ENCODE measurements at places on chromosomes 13 and 19.

DNA sequence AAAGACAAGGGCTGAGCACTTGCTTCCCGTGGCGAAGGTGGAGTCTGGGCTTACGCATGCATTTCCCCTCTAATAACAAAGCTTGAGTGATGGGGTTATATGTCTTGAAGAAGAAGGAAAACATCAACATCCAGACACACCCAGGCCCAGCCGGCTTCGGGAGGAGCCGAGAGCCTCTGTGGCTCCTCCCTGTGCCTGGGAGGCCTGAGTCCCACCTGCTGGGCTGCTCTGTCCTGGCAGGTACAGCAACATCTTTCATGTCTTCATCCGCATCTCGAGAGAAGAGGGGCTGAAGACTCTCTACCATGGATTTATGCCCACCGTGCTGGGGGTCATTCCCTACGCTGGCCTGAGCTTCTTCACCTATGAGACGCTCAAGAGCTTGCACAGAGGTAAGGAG lies 30.6 kb downstream of the TMEM161A start:
- no peak for DNase-seq

GRCh38 chr13:73521985-73522524 lies 463.2 kb downstream of the KLF5 start:
- DNase-seq = no peak

GRCh38 chr13:48411841-48412531 lies 927 bp downstream of the LPAR6 start:
- no peak for DNase-seq

- DNase-seq = no peak
Observed at GRCh38 chr19:10006335-10006708, 4.0 kb downstream of the COL5A3 start.

- no peak for DNase-seq
Observed at GRCh38 chr19:29119590-29119989, 93.4 kb downstream of the UQCRFS1 start.

GRCh38 chr19:38939957-38940356 lies 9.2 kb downstream of the MRPS12 start:
- DNase-seq = no peak

- no peak for DNase-seq
Observed at GRCh38 chr19:18153556-18154134, 682 bp downstream of the PIK3R2 start.

DNA sequence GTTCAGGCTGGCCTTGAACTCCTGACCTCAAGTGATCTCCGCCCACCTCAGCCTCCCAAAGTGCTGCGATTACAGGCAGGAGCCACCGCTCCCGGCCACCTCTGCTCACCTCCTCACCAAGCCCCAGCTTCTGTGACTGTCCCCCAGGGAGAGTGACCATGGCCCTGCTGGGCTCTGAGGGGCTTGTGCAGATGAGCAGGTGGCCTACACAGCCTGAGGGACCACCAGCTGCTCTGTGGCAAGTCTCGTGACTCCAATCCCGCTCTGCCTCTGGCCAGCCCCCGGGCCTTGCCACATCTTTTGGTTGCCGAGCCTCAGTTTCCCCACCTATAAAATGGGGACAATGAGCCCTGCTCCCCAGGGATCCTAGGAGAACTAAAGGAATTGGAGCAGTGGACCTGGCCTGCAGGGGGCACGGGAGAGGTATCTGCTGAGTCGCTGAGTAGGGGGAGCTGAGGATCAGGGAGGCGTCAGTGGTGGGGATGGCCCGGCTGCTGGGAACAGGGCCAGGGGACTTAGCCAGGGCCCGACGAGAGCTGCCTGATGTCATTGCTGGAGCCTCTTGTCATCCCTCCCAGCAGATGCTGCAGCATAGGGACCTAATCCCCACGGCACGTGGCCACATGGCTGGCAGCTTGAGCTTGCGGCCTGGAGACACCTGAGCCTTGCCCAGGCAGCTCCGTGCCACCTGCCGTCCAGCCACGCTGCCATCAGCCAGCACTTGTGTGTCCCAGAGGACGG lies 74.7 kb downstream of the GADD45B start:
- DNase-seq = no peak

GRCh38 chr13:70568571-70568970 lies 460.3 kb upstream of the KLHL1 start:
- peak; percentile 36 for DNase-seq

- peak; percentile 3 for DNase-seq
Observed at GRCh38 chr13:96428911-96429310, 339.0 kb downstream of the HS6ST3 start.

- DNase-seq = no peak
Observed at GRCh38 chr13:28161370-28161769, 23.0 kb downstream of the PAN3 start.

- DNase-seq = no peak
Observed at GRCh38 chr13:66378894-66379293, 851.2 kb downstream of the PCDH9 start.

DNA sequence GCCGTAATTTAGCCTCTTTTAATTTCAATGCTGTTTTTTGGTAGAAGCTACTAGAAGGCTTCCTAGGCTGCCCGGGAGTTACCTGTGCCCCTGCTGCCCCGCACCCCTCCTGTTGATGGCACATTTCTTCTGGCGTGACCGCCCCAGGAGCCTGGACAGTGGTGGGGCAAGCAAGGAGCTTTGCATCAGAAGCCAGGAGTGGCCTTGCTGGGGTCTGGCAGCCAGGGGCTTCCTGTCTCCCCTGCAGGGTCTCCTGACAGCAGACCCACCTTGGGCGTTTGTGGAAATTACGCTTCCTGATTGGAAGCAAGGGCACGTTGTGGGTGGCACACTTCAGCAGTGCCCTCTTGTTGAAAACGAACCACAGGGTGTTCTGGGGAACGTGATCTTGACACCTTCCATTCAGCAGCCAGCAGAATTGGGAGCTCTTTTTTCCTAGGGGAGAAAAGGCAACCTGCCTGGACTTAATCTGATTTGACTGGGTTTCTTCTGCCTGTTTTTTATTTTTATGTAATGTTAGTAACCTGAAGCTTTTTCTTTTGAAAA lies 90.0 kb upstream of the TEX29 start:
- DNase-seq = no peak

DNA sequence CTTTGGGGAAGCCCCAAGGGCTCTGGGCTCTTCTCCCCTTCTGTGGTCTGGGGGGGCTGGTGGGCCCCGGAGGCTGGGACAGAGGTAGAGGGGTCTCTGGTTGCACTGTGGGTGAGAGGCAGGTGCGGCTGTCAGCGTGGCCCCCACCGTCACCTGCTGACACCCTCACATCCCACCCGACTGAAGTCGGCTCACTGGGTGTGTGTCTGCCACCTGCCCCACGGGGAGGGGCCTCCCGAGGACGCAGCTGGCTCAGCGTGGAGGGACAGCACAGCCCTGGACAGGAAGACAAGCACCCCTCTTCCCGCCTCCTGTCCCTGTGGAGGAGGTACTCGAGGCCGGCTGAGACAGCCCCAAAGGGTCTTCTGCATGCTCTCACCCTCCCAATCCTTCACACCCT lies 2.2 kb upstream of the TMEM86B start:
- DNase-seq = no peak

DNA sequence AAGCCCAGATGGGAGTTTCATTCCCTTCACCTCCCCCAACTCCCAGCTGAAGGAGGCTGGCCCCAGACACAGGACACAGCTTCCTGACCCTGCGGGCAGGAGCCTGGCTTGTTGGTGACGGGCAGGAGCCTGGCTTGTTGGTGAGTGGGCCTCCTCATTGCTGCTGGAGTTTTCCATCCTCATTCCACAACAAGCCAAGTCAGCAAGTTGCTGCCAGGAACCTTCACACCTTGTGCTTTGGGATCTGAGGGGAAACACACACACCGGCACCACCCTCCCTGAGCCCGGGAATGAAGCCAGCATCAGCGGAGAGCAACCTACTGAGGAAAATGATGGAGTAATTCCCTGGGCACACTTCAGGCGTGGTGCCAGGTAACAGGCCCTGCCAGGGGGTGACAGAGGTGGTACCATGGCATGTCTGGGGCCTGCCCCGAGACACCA lies 74.9 kb downstream of the ALOX5AP start:
- DNase-seq = no peak

DNA sequence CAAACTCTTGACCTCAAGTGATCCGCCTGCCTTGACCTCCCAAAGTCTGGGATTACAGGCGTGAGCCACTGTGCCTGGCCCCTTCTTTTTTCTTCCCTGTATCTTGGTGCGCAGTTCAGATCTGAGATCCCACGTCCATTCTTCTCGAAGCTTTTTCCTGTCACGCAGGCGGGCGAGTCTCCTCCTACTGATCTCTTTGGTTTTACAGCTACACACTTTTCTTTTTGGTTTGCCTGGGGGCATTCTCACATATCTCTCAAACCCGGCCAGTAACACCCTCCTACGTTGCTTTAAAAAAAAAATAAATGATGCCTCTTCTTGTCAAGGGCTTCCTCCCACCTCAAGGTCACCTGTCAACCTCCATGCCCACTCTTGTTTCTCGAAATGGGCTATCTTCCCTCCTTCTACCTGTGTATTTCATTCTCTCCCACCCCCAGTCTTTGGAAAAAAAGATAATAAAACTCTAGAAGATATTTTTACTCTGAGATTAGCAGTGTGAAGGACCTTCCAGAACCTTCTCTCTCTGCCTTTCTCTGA lies 12.1 kb downstream of the TMPRSS9 start:
- no peak for DNase-seq

DNA sequence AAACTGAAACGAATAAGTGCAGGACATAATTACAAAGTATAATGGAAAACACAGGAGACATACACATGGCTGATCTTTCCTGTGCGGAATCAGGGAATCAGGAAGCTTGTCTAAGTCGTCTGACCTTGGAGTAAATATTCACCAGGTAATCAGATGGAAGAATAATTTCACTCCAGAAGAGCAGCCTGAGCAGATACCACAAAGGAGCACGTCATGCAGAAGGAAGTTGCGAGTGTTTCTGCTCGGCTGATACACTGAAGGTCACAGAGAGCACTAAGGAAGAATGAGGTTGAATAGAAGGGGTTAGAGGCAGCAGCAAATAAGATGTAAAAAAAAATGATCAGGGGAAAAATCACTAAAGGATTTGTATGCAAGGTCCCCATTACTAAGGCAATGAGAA lies 122.3 kb upstream of the GPC6 start:
- no peak for DNase-seq

DNA sequence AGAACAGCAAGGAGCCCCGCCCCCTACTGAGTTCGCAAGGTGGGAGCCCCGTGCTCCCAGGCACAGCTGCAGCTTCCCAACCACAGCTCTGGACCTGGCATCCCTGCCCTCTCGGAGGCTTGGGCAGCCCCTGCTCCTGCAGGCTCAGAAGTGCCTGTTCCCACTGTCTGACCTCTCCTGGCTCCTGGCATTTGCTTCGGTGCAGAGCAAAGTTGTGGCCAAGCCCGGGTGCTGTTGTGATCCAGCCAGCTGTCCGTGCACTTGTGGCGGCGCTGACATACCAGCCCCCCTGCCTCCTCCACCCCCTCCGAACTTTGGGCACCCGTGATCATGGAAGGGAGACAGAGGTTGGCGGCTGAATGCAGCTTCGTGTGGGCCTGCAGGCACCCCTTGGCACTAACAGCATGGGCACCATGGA lies 1386.8 kb downstream of the PCDH9 start:
- DNase-seq = no peak

- DNase-seq = no peak
Observed at GRCh38 chr19:280541-281009, 10.6 kb downstream of the PLPP2 start.

GRCh38 chr19:2070436-2070827 lies 19.4 kb upstream of the MKNK2 start:
- no peak for DNase-seq

DNA sequence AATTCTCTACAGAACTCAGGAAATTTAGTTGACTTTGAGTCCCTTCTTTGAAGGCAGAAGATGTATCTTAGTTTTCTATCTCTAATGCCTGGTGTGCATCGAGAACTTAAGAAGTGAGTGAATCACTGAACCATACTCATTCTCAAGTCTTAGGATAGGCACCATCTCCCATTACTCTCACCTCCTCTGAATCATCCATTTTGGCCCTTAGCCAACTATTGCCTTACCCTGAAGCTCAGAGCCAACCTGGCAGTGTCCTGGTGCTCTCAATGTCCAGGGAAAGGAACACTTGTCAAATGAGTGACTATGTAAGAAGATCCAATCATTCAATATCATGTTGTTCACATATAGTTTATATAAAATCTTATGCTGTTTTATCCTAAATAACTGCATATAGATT lies 146.6 kb downstream of the RGCC start:
- DNase-seq = no peak

DNA sequence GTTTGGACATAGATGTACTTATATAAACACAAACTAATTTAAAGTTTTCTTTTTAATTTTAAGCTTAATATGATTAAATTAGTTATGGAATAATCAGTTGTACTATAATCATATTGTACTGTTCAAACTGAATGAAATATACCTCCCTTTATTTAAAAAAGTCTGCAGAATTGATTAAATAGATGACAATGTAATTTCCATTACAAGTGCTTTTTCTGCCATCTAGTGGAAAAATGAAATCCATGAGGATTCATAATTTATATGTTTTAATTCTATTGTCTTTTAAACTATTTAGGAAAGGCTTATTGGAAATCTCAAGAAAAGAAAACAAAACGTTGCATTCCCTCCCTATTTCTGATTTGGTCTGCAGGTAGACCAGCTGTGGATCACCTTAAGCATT lies 30.9 kb downstream of the MZT1 start:
- DNase-seq = no peak

Measured in renal cortex interstitium (tissue), 15 donors.